Foreskin keratinocyte (primary cell): ENCODE measurements at places on chromosomes 4 and X. TPM values are rescaled to one million over a fixed set of nuclear protein-coding genes. Genes with fewer than 3 reads are reported as not detected.

Gene HTN3
- not detected in 2 replicates for total RNA-seq

DNA sequence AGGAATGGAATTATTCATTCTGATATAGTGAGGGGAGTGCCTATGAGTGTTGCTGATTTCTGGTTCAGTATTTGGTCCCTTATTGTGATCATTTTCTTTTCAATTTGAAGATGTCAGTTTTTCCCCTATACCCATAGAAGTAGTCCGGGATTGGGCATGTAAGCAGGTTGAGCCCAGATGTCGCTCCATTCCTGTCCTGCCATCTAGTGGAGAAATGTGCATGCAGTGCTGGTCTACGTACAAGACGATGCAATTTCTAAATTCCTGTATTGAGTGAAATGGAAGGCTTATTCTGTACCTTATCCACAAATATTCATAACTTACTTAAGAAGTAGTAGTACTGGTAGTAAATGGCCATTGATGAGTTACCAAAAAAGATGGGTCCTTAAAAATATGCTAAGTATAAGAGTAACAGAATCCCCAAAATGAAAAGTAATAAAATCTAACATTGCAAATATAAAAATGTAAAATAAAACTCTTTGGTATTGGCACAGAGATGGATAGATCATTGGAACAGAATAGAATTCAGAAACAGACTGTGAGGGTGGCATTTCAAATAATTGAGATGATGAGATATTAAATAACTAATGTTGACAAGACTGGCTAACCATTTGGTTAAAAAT lies 60.9 kb downstream of the UGT8 start:
- DNase-seq, result peak; percentile 10

Gene PRDM5
- total RNA-seq, result 9.0 and 10.9 TPM in 2 replicates

Gene MAP3K15
- total RNA-seq, result 0.07 and 0.10 TPM in 2 replicates
